ENCODE measurements at places on chromosomes 16 and 17. TPM values are rescaled to one million over a fixed set of nuclear protein-coding genes. Genes with fewer than 3 reads are reported as not detected.

Gene LGALS9
- 17.2 TPM for polyA plus RNA-seq

Gene BCAR1
- polyA plus RNA-seq = 58.4 TPM

Gene DNAI2
- 0.19 TPM for polyA plus RNA-seq

- no peak for DNase-seq
Measured at GRCh38 chr17:71726341-71726740, 394.5 kb upstream of the SOX9 start.

GRCh38 chr16:11253995-11254912 lies 1.8 kb downstream of the SOCS1 start:
- no peak for DNase-seq
